Astrocyte (in vitro differentiated cells and primary cell): ENCODE measurements at places on chromosomes 7 and 10. TPM values are rescaled to one million over a fixed set of nuclear protein-coding genes. Genes with fewer than 3 reads are reported as not detected.

DNA sequence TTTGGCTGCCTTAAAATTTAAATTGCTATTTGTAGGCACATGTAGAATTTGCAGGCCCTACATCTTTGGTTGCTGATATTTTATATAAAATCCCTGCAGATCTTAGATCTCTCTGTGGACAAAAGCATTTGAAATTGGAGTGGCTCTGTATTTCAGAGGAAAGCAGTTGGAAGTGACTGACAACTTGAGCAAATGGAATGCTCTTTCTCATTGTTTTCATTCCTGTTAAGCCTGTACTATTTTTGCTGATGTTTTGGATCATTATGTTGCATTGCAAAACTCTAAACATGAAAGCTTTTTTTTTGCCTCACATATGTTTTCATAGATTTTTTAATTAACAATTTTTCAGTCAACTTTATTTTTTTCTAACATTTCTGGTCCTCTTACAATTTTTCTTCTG is 251.2 kb upstream of the MDFIC start:
- no peaks in the 10 kb centered on the region for H3K4me1 ChIP-seq
- DNase-seq, result no peak
- H3K27ac ChIP-seq, result no peak overlapping the region
- no peaks in the 10 kb centered on the region for H3K27me3 ChIP-seq
- no peak overlapping the region for H3K4me3 ChIP-seq

GRCh38 chr10:107163881-107164861 is at the start of gene SORCS1:
Gene SORCS1 (minus strand): TSS chr10:107164706.
- no peak within 1 kb of the TSS for H3K27ac ChIP-seq
- DNase-seq, result no peak
- peak within 1 kb of the TSS; percentile 10 for H3K4me3 ChIP-seq

DNA sequence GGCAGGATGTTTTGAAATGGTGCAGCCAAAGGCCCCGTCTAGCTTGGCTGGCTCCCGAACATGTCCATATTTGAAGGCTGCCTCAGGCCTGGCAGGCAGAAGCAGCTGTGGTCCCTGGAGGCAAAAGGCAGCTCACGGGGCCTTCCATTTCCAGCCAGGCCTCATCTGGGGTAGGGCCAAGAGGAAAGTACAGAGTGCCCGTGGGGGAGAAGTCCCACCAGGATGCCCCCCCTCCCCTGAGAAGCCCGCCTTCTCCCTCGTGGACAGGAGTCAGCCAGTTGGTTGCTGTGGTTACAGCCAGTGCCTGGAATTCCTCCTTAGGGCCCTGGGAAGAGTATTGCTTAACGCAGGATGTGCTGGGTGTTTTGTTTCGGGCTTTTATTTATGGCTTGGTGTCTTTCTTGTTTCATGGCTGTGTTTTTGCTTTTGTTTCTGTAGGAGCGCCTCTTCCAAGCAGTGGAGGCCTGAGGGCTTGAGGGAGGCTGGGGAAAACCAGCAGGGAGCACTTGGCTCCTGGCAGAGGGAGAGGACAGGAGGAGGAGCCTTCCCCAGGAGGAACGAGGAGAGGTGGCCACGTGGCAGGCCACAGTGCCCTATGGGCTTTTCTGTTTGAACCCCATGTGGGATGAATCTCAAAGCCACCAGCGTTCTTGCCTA is 45.4 kb downstream of the CHST3 start:
- no peak overlapping the region for H3K4me3 ChIP-seq
- H3K27ac ChIP-seq, result peak overlapping the region; percentile 76
- no peaks in the 10 kb centered on the region for H3K27me3 ChIP-seq
- H3K4me1 ChIP-seq, result peaks cover 22% of the 10 kb centered on the region

DNA sequence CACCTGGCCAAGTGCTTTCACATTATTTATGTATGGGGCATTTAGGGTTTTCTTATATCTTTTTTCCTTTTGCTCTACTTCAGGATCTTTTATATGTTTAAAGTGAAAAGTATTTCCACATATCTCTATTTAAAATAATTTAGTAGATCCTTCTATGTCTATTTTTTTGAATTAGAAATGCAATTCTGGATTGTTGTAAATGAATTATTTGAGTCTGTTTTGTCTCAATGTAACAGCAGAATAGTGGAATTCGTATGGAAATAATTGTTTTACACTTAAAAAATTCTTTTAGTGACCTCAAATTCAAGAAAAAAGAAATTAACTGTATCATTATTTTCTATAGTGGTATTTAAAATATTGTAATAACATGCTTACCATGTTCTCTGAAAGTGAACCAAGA is 126.5 kb upstream of the HDAC9 start:
- no peak overlapping the region for H3K27ac ChIP-seq
- H3K27me3 ChIP-seq, result no peaks in the 10 kb centered on the region
- no peaks in the 10 kb centered on the region for H3K4me1 ChIP-seq
- no peak for DNase-seq
- H3K36me3 ChIP-seq, result no peaks in the 10 kb centered on the region

GRCh38 chr7:66236713-66237303 is 31.7 kb downstream of the TPST1 start:
- no peak overlapping the region for H3K4me3 ChIP-seq
- no peaks in the 10 kb centered on the region for H3K4me1 ChIP-seq
- DNase-seq, result no peak
- H3K36me3 ChIP-seq, result no peaks in the 10 kb centered on the region
- no peaks in the 10 kb centered on the region for H3K27me3 ChIP-seq
- no peak overlapping the region for H3K27ac ChIP-seq

GRCh38 chr10:26457088-26457487 is 18.9 kb downstream of the APBB1IP start:
- no peaks in the 10 kb centered on the region for H3K4me1 ChIP-seq
- no peaks in the 10 kb centered on the region for H3K27me3 ChIP-seq
- DNase-seq, result no peak
- H3K4me3 ChIP-seq, result no peak overlapping the region
- no peak overlapping the region for H3K27ac ChIP-seq

DNA sequence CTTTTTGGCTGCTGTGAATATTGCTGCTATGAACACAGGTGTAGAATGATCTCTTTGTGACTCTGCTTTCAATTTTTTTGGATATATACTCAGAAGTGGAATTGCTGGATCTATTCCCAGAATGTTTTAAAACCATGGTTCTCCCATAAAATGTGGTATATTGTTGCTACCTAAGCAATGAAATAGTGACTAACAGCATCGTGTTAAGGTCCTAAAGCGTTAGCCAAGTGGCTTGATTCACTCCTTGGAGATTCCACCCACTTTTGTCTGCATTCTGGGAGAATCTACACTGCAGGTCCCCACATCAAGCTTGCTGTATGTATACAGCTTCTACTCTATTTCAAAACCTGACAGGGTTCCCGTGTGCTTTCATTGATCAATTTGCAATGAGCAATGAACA is 105.6 kb downstream of the CDK6 start:
- H3K4me3 ChIP-seq, result no peak overlapping the region
- no peaks in the 10 kb centered on the region for H3K36me3 ChIP-seq
- H3K27me3 ChIP-seq, result no peaks in the 10 kb centered on the region
- H3K4me1 ChIP-seq, result peaks cover 20% of the 10 kb centered on the region
- H3K27ac ChIP-seq, result peak overlapping the region; percentile 53

DNA sequence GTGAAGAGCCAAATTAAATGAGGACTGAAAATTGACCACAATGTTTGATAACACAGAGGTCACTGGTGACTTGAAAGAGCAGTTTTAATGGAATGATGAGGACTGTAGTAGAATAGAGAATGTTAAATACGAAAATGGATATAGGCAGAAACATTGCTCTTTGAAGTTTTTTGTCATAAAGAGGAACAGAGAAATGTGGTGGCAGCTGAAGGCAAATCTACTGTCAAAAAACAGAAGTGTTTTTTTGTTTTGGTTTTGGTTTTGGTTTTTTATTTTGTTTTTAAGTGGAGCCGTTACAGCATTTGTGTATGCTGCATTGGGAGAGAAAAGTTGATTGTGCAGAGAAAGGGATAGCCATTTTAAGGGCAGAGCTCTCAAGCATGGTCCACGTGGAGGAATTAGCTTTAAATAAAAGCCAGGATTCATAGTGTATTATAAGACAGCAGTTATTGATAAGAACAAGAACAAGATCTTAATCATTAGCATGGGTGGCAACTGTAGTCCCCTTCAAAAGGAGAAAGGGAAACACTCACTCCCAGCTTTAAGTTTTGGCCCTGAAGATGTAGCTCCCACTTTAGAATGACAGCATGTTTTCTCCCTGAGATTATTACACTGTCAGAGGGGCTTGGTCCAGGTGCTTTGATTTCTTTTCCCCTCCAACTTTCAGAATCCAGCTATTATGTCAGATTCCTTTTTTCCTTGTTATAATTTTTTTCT is 156.7 kb upstream of the BET1 start:
- peaks cover 5% of the 10 kb centered on the region for H3K4me1 ChIP-seq
- no peaks in the 10 kb centered on the region for H3K36me3 ChIP-seq
- DNase-seq, result no peak
- no peak overlapping the region for H3K27ac ChIP-seq
- H3K4me3 ChIP-seq, result no peak overlapping the region
- no peaks in the 10 kb centered on the region for H3K27me3 ChIP-seq

DNA sequence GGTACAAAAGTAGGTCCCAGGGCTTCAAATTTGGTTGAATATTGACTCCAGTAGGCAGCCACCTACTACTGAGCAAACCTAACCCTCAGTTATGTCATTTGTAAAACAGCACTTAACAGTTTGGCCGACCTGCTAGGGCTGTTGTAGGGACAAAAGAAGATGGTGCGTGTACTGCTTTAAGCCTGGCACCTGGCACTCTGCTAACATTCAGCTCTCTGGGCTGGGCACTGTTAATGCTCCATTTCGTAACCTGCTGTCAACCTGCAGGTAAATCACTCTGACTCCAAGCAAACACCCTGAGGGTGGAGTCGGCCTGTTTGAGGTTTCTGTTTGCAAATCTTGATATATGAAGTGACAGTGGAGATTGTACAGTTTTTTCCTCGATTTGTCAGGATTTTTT is 7.2 kb downstream of the ZKSCAN1 start:
- DNase-seq, result no peak
- no peaks in the 10 kb centered on the region for H3K27me3 ChIP-seq
- no peak overlapping the region for H3K4me3 ChIP-seq
- no peak overlapping the region for H3K27ac ChIP-seq
- H3K4me1 ChIP-seq, result peaks cover 4% of the 10 kb centered on the region

GRCh38 chr10:17006631-17007417 is 122.8 kb downstream of the CUBN start:
- peak overlapping the region; percentile 78 for H3K27ac ChIP-seq
- no peaks in the 10 kb centered on the region for H3K36me3 ChIP-seq
- H3K27me3 ChIP-seq, result no peaks in the 10 kb centered on the region

GRCh38 chr7:135251496-135252391 is 18.1 kb downstream of the STRA8 start:
- DNase-seq, result no peak
- no peaks in the 10 kb centered on the region for H3K27me3 ChIP-seq
- H3K4me3 ChIP-seq, result no peak overlapping the region
- H3K27ac ChIP-seq, result no peak overlapping the region

DNA sequence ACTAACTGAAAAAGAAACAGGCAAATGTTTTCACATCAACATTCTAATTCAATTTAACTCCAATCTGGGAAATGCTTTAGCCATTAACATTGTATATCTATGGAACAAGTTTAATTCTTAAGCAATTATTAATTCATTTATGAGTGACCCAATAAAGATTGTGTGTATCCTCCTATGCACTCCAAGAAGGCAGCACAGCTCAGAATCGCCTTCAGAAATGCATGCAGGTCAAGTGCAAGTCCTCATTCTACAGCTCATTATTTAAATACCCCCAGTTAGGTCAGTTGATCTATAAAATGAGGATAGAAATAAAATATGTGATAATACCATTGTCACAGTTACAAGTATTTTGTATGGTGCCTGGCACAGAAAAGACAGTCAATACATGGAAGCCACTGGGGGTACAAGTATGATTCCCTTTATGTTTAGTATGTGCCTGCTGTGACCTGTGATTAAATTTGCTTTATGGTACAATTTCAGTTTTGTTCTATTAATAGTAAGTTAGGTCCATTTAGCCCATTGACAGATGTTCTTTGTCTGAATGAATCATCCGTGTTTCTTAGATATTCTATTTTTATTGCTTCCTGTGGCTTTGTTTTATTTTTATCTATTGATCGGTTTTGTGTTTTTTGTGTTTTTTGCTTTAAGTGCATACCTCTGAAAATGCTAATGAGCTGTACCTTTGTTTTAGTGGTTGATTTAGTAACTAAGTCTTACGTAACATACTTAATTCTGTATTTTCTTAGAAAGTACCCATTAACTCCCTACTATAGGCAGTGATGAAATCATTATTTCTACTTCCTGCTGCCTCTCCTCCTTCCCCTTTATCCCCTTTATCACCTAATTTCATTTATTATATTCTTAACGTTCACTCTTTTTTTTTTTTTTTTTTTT is 42.8 kb downstream of the CPXM2 start:
- H3K4me3 ChIP-seq, result no peak overlapping the region
- H3K27me3 ChIP-seq, result no peaks in the 10 kb centered on the region
- no peak for DNase-seq
- no peak overlapping the region for H3K27ac ChIP-seq
- no peaks in the 10 kb centered on the region for H3K36me3 ChIP-seq
- no peaks in the 10 kb centered on the region for H3K4me1 ChIP-seq

- no peaks in the 10 kb centered on the region for H3K36me3 ChIP-seq
- DNase-seq, result no peak
- no peaks in the 10 kb centered on the region for H3K27me3 ChIP-seq
- H3K4me3 ChIP-seq, result no peak overlapping the region
- H3K4me1 ChIP-seq, result no peaks in the 10 kb centered on the region
Observed at GRCh38 chr10:52297747-52298146, 16.3 kb upstream of the DKK1 start.

DNA sequence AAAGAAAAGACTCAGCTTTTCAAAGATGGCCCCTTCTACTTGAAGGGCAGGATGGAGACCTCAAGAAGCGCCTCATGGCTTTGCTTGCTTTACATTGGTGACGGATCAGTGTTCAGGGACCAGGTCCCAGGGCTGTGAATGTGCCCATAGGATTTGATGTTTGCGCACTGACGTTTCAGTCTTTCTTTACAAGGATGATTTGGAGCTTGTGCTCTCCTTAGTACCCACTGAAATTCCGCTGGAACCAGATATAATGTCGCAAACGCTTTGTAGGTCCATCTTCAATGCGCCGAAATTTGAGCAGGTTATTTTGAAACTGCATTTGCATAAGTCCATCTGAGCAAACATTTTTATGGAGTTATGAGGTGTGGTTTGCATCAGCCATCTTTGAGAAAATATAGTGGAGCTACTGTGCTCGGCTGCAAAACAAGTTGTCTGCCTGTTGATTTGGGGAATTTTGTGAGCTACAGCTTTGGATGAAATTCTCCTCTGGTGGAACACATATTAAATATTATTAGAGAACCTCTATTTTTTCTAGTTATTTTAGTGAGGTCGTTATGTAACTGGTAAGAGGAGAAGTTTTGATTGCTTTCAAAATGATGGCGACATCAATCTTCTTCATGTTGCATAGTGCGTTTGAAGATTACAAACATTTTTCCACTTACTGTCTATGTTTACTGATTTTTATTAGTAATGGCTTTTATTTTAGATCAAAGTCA is 2.4 kb downstream of the RBM20 start:
- no peak overlapping the region for H3K4me3 ChIP-seq
- no peak overlapping the region for H3K27ac ChIP-seq
- no peak for DNase-seq
- peaks cover 16% of the 10 kb centered on the region for H3K27me3 ChIP-seq
- H3K36me3 ChIP-seq, result no peaks in the 10 kb centered on the region

CCDC186 gene
- 28.8 and 30.9 TPM in 2 replicates for total RNA-seq

CAMK2B gene
- 0.18 TPM in 1 of 2 replicates, not detected in the other for total RNA-seq

ZNF679 gene
- not detected in 2 replicates for total RNA-seq

UNCX gene
- total RNA-seq, result not detected in 2 replicates

GALNT17 gene
- 5.7 and 7.8 TPM in 2 replicates for total RNA-seq

CYP3A4 gene
- total RNA-seq, result not detected in 2 replicates

GPNMB gene
- total RNA-seq, result 0.82 and 0.91 TPM in 2 replicates

SHH gene
- total RNA-seq, result 0.16 and 0.79 TPM in 2 replicates
